CD4-positive, CD25-positive, alpha-beta regulatory T cell (primary cell): ENCODE measurements at places on chromosomes 7 and 10. TPM values are rescaled to one million over a fixed set of nuclear protein-coding genes. Genes with fewer than 3 reads are reported as not detected.

- no peak for DNase-seq
These were observed 38.9 kb upstream of the CDK13 start for GRCh38 chr7:39911167-39911566.

DNA sequence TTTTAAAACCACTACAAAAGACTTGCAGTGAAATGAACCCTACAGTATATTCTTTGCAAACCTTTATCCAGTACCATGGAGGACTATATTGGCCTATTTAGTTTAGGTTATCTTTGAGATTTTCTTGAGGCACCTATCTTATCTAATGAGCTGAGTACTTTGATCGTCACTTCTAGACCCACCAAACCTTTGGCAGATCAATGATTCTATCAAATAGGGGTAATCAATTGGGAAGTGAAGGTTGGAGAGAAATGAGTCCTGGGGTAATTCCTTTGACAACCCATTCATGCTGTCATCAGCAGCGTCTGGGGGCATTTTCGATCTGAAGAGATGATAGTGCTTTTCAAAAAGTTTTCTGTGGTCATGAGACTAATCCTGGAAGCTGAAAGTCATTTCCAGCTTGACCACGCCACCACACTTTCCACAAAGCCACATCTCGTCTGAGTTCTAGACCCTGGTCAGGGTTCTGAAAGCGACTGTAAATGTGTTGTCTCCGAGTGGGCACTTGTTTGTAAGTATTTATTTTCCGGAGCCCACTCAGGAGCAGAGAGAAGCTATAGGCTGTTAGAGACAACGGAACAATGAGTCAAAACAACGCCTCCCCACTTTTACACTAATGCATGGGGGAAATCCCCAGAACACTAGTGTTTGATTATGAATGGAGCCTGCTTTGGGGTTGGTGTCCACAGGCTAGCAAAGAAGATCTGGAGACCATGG, 4.8 kb downstream of the EGR2 start:
- no peak for DNase-seq

DNA sequence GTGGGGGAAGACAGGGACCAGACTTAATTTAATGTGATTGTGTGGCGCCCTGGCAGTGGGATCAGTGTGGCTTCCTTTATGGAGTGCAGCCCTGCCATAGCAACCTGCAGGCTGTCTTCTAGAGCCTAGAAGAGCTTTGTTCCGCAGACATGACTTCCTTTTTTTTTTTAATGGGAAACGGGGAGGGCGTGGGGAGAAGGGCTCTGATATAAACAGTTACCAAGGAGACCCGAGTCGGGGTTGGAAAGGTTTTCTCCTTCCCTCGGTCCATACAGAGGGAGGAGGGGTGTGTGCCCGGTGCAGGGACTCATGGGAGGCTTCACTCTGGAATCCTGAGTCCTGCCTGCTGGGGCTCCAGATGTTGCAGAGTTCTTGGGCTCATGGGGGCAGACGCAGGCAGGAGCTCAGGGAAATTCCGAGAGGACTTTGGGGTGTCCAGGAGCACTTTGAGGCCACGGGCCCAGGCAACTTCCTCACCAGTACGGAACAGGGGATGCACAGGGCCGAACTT, 26.9 kb downstream of the TMEM120A start:
- DNase-seq, result no peak

DNA sequence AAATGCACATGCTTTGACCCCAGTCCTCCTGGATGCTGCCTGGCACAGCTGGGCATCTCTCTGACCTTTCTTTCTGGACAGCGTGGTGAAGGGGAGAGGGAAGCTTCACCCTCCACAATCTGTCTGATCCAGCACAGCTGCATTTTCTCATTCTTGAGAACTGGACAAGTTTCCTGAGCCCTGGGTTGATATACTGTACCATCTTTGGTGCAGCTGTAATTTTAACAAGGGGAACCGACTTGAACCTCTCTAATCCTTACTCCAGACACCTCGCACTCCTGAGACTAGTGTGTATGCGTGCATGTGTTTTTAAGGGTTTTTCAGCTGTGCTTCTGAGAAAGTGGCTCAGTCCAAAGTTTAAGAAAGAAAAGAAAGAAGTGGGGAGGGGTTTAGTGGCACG, 655.7 kb downstream of the INHBA start:
- no peak for DNase-seq

- no peak for DNase-seq
These were observed 105.1 kb upstream of the ANLN start for GRCh38 chr7:36284456-36285090.

LRMDA gene
- polyA plus RNA-seq, result not detected

DNA sequence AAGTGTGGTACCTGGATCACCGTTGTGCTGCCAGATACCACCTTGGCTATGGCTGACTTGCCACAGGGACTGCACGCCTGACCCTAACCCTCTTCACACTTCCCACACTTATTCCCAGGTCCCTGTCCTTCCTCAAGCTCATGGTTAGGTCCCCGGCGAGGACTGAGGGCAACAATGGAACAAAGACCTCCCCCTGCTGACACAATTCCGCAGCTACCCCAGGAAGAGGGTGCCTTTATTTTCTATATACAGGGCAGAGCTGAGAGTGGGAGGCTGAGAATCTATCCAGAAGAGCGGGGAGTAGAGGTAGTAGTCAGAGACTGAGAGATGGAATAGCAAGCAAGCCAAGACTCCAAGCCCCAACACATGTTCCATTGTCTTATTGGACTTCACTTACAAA, 118.1 kb upstream of the SEM1 start:
- DNase-seq, result no peak
